ENCODE measurements at places on chromosomes 6 and 20. TPM values are rescaled to one million over a fixed set of nuclear protein-coding genes. Genes with fewer than 3 reads are reported as not detected.

The MDFI gene
- total RNA-seq, result 0.28 TPM

The OXT gene
- not detected for total RNA-seq

The ABCC10 gene
- total RNA-seq, result 7.0 TPM

The BANF2 gene
- total RNA-seq, result not detected

The PDSS2 gene
- 8.9 TPM for total RNA-seq

The TAGAP gene
- not detected for total RNA-seq

The DPPA5 gene
- total RNA-seq, result not detected

All from IMR-90 (cell line).